ENCODE measurements at places on chromosomes 5 and 9.

DNA sequence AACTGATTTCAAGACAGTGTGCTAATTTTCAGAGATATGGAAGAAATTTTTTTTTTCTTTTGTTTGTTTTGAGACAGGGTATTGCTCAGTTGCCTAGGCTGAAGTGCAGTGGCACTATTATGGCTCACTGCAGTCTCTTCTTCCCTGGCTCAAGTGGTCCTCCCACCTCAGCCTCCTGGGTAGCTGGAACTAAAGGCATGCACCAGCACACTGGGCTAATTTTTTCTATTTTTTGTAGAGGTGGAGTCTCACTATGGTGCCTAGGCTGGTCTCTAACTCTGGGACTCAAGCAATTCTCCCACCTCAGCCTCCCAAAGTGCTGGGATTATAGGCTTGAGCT is 9.9 kb upstream of the TEX48 start:
- no peak for DNase-seq

DNA sequence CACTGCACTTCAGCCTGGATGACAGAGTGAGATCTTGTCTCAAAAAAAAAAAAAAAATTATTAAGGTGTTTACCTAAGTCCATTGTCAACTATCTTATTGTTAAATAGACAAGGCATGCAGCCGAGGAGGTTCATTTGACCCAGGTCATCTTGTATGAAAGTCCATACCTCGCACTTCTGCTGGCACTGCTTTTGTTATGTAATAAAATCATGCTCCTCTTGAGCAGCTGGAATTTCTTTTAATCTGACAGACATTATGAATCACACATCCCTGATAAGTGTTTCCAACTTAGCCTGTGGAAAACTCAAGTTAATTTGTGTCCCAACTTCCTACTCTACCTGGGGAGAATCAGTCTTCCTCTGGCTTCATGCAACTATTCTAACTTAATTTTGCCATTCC is 315.6 kb upstream of the KLF4 start:
- DNase-seq: no peak

GRCh38 chr5:138878437-138879235 is 3.5 kb upstream of the LRRTM2 start:
- no peak for DNase-seq

GRCh38 chr5:3531320-3531986 is 64.2 kb upstream of the IRX1 start:
- no peak for DNase-seq

- no peak for DNase-seq
These were observed 64.6 kb upstream of the SYNPO start for GRCh38 chr5:150575745-150576448.

GRCh38 chr5:104498281-104498680 is 935.7 kb upstream of the NUDT12 start:
- DNase-seq: no peak

- no peak for DNase-seq
These were observed 952.8 kb upstream of the EDIL3 start for GRCh38 chr5:85337435-85337834.

DNA sequence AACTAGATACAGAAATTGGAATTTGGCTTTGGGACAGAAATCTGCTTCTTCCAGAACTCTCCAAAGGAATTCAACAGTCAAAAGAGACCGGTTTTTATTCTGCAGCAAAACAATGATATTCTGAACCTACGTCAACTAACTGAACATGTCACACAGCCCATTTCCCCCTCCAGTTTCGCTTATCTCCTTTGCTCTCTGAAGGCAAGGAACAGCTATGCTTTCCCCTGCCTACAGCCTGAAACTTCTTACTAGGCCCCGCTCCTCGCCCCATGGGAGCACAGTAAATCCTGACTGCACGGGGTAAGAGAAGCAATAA is 488 bp downstream of the SKIC3 start:
- no peak for DNase-seq

DNA sequence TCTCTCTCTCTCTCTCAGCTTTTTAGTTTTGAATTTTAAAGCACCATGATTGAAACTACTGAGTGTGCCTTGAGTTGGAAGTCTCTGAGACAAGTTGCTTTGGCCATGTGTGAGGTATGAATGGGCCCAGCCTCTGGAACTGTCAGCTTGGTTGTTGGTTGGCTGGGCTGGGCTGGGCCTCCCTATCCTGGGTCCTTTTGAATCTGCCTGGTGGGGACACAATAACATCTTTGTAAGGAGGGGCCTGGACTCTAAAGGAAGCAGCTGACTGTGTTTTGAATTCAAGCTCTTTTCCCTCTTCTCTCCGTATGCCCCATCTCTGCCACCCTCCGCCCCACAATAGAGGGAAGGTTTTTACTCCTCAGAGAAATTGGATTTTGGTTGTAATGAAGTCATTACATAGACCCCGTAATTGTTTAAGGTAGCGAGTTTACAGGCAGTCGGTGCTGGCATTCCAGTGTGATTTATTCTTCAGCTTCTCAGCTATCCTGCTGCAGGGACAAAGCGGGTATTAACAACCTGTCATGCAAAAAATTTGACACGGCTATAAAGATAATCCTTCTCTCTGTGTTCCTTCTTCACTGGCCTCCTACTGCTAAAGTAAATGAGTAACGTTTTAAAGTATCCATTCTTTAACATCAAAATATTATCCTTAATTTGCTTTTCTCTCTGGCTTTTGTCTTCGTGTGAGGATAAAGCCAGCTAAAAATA is 105.4 kb downstream of the DAPK1 start:
- DNase-seq: no peak

DNA sequence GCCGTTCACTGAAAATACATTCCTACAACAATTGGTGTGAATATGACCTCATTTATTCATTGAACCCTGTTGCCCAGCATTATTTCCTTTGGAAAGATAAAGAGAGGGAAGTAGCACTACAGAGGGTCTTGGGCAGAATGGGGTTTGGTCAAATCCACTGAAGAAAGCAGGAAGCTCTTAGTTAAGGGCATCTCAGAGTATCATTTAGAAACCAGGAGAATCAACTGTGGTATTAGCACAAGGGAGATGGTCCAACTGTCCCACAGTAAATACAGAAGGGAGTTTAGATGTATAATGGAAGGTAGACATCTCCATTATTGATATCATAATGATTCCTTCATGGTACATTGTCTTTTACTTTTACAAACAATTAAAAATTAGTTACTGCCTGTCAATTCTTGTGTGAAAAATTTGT is 47.1 kb downstream of the LIX1 start:
- DNase-seq: no peak

DNA sequence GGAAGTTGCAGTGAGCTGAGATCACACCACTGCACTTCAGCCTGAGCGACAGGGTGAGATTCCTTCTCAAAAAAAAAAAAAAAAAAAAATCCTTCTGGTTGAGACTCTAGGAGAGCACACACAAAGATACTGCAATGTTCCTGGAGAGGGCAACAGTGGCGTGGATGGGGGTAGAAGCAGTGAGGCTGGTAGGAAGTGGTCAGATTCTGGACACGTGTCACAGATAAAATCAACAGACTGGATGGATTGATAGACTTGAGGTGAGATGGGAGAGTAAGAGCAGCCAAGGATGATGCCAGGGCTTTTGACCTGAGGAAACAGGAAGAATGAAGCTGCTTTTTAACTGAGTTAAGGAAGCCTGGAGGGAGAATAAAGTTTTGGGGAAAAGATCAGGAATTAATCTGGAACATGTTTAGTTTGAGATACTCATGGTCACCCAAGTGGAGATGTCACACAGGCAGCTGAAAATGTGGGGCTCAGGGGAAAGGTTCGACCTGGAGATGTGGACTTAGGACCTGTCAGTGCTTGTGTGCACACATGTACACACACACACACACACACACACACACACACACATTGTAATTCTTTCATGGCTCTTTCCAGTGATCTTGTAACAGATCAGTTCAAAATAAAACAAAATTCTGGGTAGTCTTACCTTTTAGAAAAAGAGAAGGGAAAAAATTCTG is 88.1 kb downstream of the FANCC start:
- DNase-seq: no peak

- no peak for DNase-seq
These were observed 65.9 kb downstream of the DEPDC1B start for GRCh38 chr5:60634051-60634450.

DNA sequence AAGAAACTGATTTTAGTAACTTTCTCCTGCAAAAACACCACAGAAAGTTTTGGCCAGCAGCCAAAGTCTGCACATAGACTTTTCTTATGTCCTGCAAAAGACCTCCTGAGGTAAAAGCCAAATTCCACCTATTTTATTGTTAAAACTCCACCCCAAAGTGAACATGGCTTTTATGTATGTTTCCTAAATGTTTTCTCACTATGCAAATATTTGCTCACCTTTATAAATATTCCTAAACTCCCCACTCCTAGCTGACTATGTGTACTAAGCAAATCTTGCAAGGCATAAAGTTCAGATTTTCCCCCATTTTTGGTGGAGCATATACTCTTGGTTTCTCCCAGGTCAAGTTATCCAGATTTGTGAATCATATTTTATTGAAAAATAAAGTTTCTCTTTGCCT is 446.2 kb downstream of the DNAH5 start:
- DNase-seq: no peak

DNA sequence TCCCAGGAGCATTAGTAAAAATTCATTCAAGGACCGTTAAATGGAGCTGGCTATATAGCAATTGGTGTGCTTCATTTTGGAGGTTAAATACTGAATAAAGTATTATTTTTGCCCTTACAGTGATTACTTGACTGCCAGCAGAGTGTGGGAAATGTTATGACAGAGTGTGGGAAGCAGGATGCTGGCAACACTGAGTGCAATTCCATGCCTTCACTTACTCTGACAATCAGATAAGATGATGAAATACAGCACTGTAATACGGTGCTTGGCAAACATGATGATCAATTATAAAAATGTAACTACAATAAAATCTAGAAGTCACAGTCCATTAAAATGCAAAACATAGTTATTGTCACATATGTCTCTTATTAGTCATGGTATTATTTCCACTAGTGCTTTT is 651.3 kb downstream of the PTPRD start:
- DNase-seq: no peak
